Stimulated activated CD8-positive, alpha-beta memory T cell treated with anti-CD3 and anti-CD28 coated beads, Interleukin-7, amount 100 ng/mL, for 1 hour (primary cell): ENCODE measurements at places on chromosomes 1 and 21.

- no peak for DNase-seq
Measured at GRCh38 chr1:51302270-51302669, 28.1 kb downstream of the TTC39A start.

GRCh38 chr1:182446033-182446669 is 3.8 kb upstream of the RGSL1 start:
- DNase-seq: no peak

DNA sequence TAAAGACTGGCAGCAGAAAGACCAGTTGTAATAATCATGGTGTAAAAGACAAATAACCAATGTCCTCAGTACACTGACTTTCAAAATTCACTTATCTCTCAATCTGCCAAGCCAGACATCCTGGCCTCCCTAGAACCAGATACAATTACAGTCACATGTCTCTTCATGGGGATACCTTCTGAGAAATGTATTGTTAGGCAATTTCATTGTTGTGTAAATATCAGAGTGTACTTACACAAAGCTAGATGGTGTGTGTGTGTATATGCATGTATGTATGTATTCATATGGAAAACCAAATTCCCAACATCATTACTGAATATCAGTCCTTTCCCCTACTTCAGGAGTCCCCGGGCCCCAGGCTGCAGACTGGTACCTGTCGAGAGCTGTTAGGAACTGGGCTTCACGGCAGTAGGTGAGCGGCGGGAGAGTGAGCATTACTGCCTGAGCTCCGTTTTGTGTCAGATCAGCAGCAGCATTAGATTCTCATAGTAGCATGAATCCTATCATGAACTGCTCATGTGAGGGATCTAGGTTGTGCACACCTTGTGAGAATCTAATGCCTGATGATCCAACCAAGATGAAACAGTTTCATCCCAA is 65.3 kb upstream of the ZNF326 start:
- DNase-seq: no peak

DNA sequence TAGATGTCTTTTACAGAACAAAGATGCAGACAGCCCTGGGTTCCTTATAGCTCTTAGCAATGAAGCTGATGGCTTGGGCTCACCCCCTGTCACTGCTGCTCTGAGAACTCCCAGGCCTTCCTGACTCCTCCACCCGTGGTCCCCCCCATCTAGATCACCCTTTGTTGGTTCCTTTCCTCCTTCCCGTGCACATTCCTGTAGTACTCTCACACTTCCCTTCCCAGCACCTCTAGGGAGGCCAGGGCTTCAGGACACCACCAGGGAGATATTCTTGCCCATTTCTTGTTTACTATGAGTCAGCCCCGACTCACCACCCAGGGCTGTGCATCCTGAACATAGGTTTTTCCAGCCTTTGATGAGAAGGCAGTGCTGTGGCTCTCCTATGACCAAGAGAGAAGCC is 14.4 kb upstream of the NOS1AP start:
- DNase-seq: no peak

DNA sequence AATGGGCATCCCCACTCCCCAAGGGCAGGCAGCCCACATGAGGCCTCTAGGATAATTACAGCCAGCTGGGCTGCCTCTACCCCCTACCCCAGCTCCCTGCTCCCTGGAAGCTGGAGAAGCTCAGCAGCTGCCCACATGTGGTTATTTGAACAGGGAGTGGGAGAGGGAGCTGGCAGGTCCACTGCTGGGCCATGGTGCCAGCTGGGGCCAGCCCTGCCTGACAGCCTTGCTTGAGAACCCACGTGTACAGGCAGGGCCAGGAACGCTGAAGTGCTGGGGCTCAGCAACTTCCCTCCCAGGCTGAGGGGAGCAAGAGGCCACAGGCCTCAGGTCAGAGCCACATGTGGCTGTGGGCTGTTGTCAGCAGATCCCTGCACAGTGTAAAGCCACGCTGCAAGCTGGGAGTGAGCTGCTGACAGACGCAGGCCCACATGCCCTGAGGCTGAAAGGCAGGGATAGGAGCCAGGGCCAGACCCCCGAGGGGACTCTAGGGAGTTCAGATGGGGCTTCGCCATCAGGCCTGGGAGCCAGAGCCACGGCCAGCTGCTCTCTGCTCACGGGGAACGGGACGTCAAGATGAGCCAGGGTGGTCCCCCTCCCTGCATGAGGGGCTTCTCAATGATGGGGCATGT is 129.0 kb downstream of the SYF2 start:
- no peak for DNase-seq

DNA sequence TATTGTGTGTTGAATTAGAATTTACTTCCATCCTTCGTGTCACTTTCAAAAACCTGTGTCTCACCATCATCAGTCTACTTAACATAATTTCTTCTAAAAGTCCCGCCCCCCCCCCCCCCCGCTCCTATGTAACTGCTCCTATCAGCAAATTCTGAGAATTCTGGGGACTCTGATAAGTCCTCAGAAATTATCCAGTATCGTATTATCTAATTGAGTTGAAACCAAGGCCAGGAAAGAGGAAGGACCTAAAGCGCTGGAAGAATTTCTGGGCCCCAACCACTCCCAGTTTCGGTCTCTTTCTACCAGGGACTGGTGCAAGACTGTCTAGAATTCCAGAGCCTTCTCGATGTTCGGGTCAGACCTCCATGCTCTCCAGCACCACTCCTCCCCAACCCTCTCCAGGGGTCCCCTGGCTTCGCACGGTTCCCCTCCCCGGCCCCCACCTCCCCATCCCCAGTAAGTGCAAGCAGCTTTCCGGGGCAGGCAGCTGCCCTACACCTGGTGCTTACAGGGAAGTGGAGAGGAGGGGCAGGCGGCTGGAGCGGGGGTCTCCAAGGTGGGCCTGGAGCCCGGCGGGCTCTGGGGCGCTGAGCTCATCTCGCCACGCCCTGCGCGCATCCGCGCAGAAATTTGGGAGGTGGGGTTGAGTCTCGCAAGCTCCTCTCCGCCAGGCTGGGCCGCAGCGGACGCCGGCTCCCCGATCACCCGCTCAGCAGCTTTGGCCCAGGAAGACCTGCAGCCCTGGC is 16.0 kb upstream of the ZNF496 start:
- DNase-seq: no peak
